ENCODE measurements at places on chromosomes 5 and 9.
A peak's percentile ranks its signal among the peaks of the same experiment; 100 is the strongest.

- peak; percentile 14 for DNase-seq
Observed at GRCh38 chr9:114777821-114778609, 27.8 kb downstream of the TNFSF15 start.

- no peak for DNase-seq
Observed at GRCh38 chr5:107502676-107503060, 168.1 kb downstream of the EFNA5 start.

DNA sequence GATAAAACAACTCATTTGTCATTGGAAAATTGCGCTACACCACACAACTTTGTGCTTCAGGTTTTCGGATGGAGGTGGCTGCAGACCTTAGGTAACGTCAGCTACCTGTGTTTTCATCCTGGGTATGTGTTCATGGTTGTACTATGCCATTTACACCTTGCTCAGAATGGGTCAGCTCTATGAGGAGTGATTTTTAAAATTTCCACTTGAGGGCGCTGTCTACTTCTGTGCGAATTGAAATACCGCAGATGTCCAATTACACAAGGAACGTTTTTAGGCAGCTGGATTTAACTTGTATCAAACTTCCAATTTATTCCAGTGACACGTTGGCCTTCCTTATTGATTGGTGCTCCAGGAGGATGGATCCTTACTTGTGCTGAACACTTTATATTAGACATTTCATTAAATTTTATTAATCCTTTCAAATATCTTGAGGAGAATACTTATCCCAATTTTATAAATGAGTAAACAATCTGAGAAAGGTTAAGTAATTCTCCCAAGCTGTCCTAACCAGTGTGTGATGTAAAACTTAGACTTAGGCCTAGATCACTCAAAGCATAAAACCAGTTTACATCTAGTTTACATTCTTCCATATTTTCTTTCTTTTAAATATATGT is 23.4 kb downstream of the DMRTA1 start:
- peak; percentile 50 for DNase-seq

DNA sequence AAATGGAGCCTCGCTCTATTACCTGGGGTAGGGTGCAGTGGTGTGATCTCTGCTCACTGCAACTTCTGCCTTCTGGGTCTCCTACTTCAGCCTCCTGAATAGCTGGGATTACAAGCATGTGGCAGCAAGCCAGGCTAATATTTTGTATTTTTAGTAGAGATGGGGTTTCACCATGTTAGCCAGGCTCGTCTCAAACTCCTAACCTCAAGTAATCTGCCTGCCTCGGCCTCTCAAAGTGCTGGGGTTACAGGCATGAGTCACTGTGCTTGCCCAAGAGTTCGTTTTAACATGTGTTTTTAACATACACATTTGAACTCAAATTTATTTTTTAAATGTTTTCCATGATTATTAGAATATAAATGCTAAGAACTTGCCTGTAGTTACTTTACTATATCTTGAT is 34.2 kb downstream of the MARCHF6 start:
- DNase-seq: no peak

- DNase-seq: no peak
Observed at GRCh38 chr9:131126059-131126426, 657 bp downstream of the NUP214 start.

DNA sequence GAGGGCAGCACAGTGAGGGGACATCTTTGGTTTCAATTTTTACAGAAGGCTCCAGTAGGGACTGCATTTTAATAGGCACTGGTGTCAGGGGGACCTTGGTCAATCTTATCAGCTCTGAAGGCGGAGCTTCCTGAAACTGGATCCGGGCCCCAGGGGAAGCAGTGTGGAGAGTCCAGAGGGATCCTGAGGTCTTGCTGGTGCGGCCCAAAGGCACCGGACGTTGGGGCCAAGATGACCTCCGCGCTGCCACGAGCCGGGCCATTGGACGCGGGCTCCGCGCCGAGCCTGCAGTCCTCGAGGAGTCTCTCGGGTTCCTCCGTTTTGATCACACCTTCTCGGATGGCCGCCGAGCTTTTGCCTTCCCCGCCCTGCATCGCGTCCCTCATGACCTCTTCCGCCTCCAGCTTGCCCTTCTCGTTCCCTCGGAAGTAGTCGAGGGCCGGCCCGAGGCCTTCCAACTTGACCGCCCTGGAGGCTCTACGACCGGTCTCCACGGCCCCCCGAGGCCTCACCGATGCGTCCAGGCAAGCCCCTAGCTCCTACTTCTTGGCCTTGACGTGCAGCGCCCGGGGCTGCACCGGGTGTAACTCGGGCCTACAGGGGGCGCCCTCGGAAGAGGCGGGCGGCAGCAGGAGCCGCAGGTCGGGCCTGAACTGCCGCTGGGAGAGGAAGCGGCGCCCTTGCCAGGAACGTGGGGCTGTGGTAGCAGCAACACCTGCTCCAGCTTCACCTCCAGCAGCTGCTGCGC is 18.8 kb downstream of the C5orf52 start:
- peak; percentile 25 for DNase-seq

GRCh38 chr5:31880449-31880848 is 241.5 kb downstream of the PDZD2 start:
- no peak for DNase-seq

GRCh38 chr9:4575997-4576396 is 85.7 kb downstream of the SLC1A1 start:
- DNase-seq: no peak

GRCh38 chr9:136049491-136050265 is 45.4 kb downstream of the NACC2 start:
- no peak for DNase-seq

GRCh38 chr5:159156426-159157238 is 52.7 kb downstream of the RNF145 start:
- peak; percentile 71 for DNase-seq

GRCh38 chr5:147694772-147695171 is 87.8 kb downstream of the JAKMIP2 start:
- DNase-seq: no peak

DNA sequence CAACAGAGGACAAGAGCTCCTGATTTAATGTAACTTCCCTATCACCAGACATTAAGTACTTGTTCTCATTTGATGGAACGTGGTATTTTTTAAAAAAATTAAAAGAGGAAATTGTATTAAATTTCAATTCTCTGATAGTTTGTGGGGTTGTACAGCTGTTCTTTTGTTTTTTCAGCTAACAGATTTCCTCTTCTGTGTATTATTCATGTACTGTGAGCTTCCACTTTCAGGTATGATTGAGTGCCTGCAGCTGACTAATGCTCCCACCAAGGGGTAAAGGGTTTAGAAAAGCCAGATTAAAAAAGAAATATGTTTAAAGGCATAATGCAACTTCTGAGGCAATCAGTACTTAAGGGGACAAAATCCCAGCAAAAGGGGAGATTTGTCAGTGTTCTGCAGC is 117.7 kb upstream of the ACTBL2 start:
- no peak for DNase-seq
